EH (cell line): ENCODE measurements at places on chromosomes 6 and 20.
A peak's percentile ranks its signal among the peaks of the same experiment; 100 is the strongest.

GRCh38 chr20:55159230-55159629 lies 683.8 kb downstream of the DOK5 start:
- DNase-seq, result no peak

DNA sequence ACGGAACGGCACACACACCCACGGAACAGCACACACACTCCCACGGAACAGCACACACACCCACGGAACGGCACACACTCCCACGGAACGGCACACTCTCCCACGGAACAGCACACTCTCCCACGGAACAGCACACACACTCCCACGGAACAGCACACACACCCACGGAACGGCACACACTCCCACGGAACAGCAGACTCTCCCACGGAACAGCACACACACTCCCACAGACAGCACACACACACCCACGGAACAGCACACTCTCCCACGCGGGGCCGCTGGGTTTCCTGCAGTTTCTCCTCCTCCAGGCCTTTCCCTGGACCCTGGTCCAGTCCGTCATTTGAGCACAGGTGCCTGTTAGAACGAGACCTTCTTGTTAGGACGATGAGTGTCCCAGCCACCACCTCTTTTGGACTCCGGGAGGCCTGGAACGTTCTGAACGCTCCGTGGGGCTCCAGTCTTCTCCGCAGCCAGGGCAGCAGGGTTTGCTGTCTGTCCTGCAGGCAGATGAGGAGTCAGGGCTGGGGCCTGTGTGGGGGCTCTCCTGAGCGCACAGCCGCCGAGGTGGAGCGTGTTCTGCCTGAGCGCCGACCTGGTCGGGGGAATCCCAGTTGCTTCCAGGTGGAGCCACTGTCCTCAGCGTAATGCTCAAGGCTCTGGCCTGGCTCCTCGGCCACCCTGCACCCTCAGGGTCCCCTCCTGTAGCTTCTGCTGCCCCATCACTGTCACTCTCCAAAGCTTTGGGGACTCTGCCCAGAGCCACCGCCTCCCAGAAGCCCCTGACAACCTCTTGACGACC lies 17.6 kb upstream of the TNFRSF6B start:
- no peak for DNase-seq

DNA sequence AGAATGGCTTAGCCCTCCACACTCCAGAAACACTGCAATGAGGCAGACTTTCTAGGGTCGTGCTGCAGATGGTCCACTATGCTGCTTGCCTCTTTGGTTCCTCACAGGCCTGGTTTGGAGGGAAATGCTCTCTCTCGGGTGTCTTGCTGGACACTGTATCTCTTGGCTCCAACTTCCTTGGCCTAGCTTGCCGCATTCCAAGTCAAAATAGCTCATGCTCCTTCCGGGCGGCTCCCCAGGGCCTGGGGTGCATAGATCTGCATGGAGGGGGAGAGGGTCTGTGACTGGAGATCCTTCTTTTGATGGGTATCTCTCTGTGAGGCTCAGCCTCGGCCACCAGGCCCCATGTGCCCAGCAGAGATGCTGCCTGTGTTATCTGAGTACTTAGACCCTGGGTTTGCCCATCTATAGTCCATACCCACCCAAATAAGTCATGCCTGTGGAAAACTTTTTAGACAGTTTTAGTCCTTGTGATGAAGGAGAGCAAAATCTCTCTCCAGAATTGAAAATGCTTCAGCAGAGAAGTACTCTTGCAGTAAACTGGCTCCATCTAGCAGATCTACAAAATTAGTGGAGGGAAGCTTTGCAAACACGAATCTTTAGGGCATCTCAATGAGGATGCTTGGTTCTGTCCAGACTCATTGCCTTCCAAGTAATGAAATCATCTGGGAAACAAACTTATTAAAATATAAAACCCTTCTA lies 264.1 kb upstream of the RIN2 start:
- DNase-seq, result no peak

GRCh38 chr20:64099880-64100565 lies 7.3 kb downstream of the NPBWR2 start:
- DNase-seq, result no peak

DNA sequence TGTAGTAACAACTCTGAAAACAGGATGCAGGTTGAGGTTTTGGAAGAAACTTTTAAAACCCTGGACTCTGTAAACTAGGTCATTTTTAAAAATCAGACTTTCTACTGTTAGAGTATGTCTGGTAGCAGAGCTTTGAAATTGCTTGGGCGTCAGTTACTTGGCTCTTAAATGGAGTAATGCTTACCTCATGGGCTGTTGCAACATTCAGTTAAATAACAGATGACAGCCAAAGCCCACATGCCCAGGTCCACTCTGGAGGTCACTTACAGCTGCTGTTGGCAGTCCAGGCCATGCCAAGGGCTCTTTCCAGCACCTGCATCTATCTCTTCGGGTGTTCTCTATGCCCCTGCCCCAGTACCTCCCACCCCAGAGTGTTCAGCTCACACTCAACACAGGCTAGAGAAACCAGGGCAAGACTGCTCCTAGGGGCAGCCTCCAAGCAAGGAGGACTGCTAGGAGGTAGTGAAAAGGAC lies 96.4 kb downstream of the BANF2 start:
- DNase-seq, result peak; percentile 33

DNA sequence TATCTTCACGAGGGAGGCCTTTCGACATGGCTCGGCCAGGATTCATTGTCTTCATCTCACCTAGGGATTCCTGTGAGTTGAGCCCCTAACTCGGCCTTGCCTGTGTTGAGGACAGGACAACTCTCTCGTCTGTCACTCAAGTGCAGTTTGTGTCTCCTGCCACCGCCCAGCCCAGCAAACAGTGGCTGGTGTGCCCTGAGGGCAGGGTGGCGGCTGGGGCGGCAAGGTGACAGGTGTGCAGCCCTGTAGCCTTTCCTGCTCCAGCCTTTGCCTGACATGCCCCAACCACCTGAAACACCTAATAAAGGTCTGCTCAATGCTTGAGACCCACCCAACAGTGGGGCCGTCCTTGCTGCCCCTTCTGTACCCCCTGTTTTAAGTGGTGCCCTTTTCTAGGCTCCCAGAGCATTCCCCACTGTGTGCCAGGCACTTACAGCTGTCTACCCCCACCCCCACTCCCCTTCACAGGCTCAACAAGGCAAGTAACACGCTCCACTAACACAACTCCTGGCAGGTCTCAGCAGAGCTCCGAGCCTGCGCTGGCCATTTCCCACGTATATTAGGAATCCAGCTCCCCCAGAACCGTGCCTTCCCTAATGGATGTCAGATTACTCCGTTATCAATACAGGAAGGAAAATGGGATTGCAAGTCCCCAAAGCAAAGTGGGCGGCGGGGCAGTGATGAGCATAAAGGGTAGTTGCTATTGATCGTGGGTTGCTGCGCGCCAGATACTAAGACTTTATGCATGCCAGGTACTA lies 17.7 kb downstream of the GFRA4 start:
- DNase-seq, result no peak

GRCh38 chr20:25236450-25237304 lies 11.2 kb upstream of the PYGB start:
- DNase-seq, result no peak

DNA sequence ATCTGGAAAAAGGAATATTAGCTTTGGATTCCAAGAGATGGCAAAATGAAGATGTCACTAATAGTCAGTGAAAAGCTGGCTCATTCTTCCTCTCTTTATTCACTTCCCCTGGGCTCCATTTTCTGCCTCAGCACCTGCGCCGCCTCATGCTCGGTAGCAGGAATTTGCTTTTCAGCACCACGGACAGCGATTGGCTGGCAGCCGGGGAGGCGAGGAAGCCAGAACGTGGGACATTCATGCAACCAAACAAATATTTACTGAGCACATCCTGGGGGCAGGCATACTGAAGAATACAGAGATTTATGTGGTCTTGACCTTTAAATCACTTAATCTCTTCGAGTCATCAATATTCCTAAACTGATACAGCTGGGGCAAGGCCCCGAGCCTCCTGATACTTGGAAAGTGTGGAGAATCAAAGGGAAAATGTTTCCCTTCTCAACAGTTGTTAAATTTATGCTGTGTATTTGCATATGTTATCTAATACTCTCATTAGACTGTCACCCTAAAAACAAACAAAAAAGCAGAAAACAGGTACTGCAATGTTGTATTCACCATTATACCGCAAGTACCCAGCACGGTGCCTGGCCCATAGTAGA lies 12.1 kb upstream of the PDYN start:
- peak; percentile 59 for DNase-seq

DNA sequence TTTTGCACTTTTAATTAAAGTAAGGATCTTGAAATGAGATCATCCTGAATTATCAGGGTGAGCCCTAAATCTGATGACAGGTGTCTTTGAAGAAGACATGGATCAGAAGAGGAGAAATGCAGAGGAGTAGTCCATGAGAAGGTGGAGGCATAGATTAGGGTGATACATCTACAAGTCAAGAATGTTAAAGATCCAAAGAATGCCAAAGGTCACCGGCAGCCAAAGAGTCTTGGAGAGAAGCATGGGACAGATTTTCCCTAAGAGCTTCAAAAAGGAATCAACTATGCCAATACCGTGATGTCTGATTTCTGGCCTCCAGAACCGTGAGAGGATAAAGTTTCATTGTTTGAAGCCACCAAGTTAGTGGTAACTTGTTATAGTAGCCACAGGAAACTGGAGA lies 59.0 kb upstream of the THEMIS start:
- DNase-seq, result no peak

GRCh38 chr20:61683721-61684120 lies 382.0 kb downstream of the TAF4 start:
- no peak for DNase-seq

DNA sequence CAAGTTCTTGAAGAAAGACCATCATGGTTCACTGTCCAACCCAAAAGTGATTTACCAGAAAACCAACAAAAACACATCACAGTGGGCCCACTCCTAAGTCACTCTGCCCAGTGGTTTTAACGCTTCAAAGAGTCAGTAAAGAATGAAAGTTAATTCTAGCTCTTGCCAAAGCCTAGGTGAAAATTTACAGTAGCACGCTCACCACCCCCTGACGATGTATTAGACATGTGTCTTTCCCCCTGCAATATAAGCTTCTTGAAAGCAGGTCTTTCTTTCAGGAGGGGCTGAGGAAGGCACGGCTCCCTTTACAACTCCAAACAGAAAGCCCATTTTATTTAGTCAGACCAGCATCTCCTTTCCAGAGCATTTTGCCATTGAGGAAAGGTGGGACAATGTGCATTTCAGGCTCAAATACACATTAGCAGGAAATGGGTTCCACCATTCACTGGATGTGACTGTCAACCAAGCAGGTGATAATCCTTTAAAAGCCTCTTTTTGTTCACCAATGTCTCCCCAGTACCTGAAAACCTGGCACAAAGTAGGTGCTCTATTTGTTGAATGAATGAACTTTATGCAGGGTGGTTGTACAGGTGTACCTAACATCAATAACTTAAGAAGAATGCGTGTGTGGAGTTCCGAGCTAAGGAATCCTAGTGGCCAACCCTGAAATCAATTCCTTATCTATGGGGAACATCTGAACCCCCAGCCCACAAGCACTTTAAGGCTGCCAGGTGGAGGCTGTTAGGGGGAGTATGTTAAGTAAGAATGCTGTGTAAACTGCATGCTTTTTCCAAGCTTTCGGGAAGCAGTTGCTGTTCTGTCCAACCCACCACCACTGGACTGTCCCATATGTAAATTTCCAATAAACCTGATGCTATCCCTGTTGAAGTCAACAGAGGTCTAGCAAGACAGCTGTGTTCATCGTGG lies 11.4 kb downstream of the EZR start:
- no peak for DNase-seq

DNA sequence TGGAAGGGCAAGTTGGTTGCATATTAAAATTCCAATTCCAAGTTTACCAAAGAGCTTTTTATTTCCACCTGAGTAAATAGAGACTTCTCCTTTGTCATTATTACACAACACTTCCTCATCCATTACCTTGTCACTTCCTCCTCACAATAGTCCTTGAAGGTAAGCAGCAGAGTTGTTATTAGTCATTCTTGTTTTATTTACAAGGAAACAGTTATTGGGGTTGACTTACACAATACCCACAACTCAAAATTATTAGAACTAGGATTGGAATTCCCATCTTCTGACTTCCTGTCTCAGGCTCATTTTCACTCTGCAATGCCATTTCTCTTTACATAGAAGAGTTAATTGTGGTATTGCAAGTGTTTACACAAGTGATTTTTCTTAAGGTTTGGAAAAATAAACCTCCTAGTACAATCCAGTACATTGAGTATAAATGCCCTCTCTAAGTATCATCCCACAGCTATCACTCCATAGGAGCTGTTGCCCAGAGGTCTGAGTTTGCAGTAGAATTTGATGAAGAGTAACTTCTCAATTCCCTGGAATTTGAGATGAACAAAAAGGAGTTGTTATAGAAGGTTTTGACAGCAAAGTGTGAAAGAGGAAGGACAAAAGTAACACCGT lies 28.9 kb upstream of the MTRF1L start:
- peak; percentile 24 for DNase-seq

DNA sequence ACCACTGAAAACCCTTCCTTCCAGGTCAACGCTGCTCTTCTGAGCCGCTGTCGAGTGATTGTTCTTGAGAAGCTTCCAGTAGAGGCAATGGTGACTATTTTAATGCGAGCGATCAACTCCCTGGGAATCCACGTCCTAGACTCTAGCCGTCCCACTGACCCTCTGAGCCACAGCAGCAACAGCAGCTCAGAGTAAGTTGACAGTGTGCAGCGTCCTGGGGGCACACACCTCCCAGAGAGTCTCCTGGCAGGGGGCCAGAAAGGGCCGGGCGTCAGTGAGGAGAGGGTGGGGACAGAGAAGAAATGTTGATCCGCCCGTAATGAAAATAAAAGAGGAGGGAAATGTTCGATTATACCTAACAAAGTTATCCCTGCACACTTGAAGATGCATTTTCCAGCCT lies 5.0 kb downstream of the WRNIP1 start:
- no peak for DNase-seq

- no peak for DNase-seq
Observed at GRCh38 chr6:140561701-140562100, 1187.3 kb upstream of the CITED2 start.

- no peak for DNase-seq
Observed at GRCh38 chr20:47117371-47117770, 222.7 kb downstream of the EYA2 start.

GRCh38 chr6:142868917-142869316 lies 76.1 kb downstream of the HIVEP2 start:
- DNase-seq, result peak; percentile 12

- peak; percentile 9 for DNase-seq
Observed at GRCh38 chr6:107740496-107741190, 83.5 kb downstream of the SCML4 start.

- DNase-seq, result no peak
Observed at GRCh38 chr20:48704761-48705160, 123.0 kb downstream of the PREX1 start.

DNA sequence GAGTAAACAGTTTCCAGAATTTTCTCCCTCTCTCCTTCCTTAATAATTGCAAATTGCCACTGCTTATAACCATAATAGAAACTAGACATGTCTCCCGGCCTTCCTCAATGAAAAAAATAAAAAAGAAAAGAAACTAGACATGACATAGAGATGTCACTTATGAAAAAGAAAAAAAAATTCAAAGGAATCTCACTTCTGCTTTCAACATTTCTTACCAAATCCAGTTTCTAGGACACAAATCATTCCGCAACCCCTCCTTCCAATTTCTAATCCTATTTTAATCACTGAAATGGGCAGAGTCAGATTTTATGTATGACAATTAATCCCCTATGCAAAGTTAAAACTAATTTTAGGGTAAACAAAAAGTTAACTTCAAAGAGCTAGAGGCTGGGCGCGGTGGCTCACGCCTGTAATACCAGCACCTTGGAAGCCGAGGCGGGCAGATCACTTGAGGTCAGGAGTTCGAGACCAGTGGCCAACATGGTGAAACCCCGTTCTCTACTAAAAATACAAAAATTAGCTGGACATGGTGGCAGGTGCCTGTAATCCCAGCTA lies 40.1 kb upstream of the EEF1A1 start:
- no peak for DNase-seq
